RKO (cell line): ENCODE measurements at places on chromosomes 11 and 22.
A peak's percentile ranks its signal among the peaks of the same experiment; 100 is the strongest.

DNA sequence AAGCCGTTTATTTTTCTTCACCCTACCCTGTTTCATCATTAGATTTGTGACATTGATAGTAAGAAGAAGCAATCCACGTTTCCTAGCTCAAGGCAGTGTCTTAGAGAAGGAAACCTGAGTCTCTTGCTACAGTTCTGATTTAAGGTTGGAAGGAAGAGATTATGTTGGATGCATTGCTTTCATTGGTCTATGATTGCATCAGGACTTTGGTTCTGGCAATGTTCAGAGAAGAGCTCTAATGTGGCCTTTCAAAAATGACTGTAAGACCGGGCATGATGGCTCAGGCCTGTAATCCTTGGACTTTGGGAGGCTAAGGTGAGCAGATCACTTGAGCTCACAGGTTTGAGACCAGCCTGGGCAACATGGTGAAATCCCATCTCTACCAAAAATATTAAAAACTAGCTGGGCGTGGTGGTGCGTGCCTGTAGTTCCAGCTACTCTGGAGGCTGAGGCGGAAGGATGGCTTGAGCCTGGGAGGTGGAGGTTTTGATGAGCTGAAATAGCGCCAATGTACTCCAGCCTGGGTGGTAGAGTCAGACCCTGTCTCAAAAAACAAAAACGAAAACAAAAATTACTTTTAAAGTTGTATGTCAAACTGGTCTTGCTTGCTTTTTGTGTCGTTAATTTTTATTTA lies 4.1 kb downstream of the NUCB2 start:
- DNase-seq: no peak

DNA sequence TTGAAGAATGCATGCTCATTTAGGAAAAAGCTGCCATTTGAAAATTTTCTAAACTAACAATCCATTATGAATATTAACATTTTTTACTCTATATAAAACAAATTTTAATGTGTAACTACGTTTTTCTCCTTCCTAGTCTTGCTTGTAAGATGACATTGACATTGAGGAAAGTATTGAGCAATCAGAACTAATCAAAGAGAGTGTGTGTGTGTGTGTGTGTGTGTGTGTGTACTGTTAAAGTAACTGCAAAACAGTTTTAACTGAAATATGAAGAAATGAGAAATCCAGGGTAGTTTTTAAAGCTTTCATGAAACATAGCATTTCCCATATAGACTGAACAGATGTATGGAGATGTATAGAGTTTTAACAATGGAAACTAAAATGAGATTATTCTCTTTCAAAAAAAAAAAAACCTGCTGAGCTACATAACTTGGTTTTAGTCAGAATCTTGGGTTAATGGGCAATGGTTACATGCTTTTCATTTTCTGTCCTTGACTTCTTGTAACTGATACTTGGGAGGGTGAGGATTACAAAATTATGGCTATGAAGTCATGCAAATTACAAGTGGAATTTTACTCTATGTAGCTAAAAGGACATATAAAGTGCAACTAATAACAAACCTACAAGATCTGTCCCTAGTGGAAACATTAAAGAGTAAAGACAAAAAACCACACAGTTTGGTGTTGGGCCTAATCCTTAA lies 2.0 kb downstream of the PDGFD start:
- DNase-seq: no peak

DNA sequence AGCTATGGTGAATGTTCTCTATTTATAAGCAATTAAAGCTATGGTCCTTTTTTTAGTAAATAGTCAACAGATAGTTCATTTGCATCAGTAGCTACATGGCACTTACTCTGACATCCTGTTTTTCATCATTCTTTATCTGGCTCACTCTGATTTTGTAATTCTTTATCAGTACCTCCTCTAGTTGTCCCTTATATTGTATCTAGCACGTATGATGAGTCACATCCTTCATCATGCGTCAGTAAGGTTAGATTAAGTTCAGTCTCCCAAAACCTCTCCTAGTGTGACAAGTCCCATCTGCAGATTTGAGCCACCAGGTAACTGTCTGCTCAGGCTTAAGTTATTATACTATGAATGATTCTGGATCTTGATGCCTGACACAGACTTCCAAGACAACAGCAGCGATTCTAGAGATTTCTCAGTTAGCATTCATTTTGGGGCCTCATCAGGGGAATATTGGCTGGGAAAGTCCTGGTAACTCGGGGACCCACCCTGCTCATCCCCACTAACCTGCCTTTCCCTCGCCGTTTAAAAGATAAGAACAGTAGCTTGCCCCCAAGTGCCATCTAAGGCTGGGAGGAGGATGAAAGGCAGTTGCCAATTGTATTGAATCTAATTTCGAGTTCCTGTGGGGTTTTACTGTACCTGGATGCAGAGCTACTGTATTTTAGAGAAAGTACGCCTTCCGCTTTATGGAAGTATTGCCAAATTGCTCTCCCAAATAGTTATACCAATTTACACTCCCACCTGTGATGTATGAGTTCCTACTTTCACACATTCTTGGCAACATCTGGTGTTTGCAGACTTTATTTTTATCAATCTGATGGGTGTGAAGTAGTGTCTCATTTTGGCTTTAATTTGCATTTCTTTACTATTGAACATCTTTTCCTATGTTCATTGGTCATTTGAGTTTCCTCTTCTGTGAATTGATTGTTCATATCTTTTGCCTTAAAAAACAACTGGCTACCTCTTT lies 55.9 kb downstream of the ZC3H12C start:
- peak; percentile 83 for DNase-seq

DNA sequence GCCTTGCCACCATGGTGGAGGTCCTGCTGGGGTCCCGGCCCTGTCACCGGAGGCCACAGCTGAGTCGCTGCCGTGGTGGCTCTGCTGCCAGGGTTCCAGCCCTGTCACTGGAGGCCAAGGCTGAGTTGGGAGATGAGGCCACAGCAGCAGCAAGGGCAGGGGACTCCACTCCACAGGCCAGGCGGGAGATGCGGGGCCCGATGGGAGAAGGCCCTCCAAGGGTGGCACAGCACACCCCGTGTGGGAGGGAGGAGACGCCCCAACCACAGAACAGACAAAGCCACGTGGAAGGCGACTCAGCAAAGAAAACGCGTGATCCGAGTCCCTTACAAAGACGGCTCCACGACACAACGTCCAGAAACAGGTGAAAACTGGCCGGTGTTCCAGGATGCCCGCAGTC lies 159.3 kb downstream of the BRD1 start:
- no peak for DNase-seq

DNA sequence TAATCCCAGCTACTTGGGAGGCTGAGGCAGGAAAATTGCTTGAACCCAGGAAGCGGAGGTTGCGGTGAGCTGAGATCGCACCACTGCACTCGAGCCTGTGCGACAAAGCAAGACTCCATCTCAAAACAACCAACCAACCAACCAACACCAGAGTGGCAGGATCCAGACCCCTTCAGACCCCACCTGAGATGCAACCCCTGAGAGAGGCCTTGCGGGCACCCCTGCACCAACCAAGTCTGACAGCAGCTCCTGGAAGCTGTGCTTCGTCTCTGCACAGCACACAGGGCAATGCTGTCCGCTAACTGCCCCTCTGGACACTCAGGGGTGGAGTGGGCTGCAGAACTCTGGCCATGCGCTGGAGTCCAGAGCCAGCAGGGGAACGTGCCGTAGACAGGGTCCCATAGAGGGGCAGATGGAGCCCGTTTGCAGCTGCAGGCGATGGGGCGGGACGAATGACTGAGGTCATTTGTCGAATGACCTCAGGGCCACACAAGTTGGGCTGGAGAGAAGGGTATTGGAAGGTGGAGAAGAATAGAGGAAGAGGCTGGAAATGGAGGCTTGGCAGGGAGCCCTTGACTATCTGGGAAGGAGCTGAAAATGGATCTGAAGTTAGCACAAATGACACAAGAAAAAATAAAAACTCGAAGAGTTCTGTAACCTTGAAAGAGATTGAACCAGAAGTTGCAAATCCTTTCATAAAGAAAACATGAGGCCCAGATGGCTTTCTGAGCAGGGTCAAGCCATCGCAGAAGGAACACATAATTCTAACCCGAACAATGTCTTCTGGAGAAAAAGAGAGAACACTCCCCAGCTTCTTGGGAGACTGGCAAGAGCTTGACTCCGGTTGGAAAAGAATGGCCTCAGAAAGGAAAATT lies 199.7 kb downstream of the CTTN start:
- no peak for DNase-seq

- no peak for DNase-seq
Measured at GRCh38 chr11:12303421-12304149, 73.8 kb upstream of the PARVA start.

DNA sequence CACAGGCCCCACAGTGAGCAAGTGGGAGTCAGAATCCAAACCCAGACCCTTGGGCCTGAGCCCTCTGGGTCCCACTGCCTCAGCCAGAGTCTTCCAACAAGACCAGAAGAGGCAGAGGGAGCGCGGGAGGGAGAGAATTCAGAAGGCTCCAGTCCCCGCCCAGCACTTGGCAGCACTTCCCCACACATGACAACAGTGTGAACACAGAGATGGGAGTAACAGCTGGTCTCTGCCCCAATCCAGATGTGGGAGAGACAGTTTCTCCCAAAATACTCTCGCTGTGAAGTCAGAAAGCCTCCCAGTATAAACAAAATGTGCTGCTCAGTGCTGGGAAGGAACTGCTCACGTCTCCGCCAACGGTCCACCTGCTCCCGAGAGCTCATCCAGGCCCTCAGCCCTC lies 219.9 kb downstream of the MN1 start:
- DNase-seq: no peak
